ENCODE measurements at places on chromosomes 1 and 21.

GRCh38 chr1:31576743-31577455 lies 584 bp downstream of the TINAGL1 start:
- DNase-seq, result no peak

DNA sequence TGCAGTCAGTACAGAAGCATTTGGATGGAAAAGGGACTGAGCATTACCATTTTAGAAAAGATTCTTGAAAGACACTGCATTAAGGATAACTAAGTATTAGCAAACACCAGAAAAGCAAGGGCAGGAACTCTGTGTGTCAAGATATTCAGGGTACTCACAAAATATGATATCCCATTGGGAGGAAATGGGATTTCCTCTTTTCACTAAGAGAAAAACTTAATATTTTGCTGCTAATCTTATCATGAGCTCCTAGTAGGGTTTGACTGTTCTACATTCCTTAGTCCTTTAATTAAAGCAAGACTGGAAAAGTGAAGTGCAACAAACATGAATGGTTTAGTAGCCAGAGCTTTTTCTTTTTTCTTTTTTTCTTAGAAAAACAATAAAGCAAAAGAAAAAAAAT lies 305.9 kb upstream of the ADGRL4 start:
- no peak for DNase-seq

- no peak for DNase-seq
Observed at GRCh38 chr1:78385744-78386462, 104.9 kb upstream of the PTGFR start.

GRCh38 chr1:170367615-170368014 lies 164.4 kb upstream of the GORAB start:
- DNase-seq, result no peak

GRCh38 chr1:156492591-156493080 lies 7.9 kb downstream of the MEF2D start:
- DNase-seq, result no peak

DNA sequence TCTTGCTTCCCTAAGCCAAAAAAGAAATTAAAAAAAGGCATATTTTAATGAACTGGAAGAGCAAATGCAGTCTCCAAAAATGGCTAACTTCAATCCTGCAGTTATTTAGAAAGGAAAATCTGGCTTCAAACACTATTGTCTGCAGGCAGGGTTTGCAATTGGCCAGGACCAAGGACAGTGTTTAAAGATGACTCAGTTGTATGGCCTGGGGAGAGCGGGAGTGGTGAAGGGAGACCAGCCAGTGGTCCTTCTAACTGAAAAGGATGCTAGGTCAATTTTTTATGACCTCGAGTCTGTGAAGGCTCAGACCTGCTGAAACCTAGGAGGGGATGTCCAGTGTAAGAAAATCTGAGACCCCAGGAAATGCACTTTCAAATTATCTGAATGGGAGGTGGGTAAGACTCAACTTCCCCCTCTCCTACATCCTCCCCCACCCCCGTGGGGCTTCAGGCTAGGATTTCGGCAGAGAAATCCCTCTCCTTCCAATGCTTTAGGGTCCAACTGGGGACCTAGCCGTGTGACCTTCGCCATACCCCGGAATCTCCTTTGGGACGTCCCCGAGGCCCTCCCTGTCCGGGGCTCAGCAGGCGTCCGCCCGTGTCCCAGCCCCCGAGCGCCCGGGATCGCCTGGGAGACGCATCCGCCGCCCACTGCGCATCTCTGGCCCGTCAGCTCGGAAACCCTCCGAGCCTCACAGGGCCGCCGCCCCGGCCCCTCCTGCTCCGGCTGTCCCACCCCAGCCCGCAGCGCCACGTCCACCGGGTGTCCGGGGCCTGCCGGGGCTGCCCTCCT lies 602 bp upstream of the RIMKLA start:
- DNase-seq, result no peak

GRCh38 chr1:64675718-64676345 lies 69.0 kb upstream of the RAVER2 start:
- no peak for DNase-seq

DNA sequence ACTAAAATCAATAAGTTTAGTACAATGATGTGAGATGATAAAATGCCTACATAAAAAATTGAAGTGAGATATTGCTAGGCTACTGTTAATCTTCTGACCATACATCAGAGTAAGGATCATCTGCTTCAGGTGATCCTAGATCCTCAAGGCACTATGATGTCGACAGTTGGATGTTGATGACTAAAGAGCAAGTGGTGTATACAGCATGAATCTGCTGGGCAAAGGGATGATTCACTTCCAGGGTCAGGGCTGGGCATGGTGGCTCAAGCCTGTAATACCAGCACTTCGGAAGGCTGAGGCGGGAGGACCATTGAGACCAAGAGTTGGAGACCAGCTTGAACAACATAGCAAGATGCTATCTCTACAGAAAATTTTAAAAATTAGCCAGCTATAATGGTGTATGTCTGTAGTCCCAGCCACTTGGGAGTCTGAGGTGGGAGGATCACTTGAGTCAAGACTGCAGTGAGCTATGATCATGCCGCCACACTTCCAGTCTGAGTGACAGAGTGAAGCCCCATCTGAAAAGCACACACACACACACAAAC lies 24.6 kb downstream of the NUF2 start:
- DNase-seq, result no peak

- no peak for DNase-seq
Observed at GRCh38 chr1:87103074-87103473, 188.6 kb downstream of the HS2ST1 start.

DNA sequence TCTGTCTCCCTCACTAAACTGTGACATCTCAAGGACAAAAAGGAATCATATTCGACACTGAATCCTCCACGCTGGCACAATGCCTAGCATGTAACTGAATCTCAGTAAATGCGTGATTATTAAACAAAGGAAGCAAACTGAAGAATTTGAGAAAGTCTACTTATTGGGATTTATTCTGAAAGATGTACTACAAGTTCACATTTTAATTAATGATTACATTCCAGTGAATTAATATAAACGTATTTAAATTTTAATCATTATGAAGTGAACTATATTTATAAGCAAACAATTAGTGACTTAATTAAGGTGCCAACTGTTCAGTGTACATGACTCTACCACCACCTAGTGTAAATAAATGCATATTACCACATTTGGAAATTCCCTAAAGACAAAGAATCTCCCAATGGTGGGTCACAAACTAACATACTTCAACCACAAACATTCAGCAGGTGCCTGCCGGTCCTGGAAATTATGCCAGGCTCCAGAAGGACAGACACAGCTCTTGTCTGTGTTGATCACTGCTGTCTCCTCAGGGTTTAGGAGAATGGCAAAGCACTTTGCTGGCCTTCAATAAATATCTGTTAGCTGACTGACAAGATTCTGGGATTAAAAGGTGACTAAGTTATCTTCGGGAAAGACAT lies 56.3 kb downstream of the SMYD3 start:
- DNase-seq, result no peak

DNA sequence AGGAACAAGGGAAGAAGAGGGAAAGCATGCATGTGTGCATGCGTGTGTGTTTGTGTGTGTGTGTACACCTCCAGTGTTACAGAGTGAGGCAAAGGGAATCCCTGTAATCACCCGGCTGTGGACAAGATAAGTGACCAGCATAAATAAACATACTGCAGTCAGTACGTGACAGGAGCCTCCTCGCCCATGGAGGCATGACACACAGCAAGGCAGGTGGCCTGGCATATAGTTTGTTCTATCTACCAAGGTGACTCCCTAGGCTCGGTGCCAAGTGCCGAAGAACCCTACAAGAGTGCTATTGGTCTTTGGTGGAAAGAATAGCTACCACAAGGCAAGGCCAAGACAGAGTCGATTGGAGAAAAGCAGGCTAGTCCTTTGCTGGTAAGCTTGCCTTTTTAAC lies 31.7 kb upstream of the HEATR1 start:
- DNase-seq, result no peak

DNA sequence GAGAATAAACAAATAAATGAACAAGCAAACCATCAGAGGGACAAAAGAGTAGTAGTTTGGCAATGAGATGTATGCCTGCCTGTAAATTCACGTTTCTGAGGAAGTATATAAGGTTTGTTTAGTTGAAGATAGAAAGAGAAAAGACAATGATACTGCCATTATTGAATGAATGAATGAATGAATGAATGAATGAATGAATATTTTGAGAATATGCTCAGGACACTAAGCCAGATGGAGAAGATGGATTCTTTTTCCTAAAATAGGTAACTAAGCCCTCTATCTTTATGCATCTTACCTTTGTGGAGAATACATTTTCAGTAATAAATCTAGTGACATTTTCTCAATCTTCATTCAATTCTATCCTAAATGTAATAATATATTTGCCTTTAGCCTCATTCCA lies 49.4 kb downstream of the SLC35A3 start:
- no peak for DNase-seq

- no peak for DNase-seq
Observed at GRCh38 chr21:32088471-32088870, 190.4 kb downstream of the MIS18A start.

Data from cortex of kidney (tissue), 1 donor.